CD14-positive monocyte (primary cell): ENCODE measurements at places on chromosomes 1 and 21.

DNA sequence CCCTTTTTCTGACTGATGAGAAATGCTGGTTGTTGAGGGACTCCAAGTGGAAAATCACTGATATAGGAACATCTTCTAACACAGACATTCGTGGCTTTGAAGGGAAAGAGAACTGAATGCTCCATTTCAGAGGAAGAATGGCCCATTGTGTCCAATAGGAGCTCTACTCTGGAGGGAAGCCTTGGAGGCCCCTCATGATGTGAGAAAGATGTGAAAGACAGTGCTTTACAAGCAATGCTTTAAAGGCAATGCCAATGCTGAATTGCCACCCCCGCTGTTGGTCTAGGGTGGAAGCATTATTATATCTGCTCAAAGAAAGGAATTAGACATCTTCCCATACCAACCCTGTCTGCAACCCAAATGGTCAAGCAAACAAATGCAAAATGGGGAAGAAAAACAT, 13.7 kb downstream of the NMNAT2 start:
- no peak for DNase-seq

DNA sequence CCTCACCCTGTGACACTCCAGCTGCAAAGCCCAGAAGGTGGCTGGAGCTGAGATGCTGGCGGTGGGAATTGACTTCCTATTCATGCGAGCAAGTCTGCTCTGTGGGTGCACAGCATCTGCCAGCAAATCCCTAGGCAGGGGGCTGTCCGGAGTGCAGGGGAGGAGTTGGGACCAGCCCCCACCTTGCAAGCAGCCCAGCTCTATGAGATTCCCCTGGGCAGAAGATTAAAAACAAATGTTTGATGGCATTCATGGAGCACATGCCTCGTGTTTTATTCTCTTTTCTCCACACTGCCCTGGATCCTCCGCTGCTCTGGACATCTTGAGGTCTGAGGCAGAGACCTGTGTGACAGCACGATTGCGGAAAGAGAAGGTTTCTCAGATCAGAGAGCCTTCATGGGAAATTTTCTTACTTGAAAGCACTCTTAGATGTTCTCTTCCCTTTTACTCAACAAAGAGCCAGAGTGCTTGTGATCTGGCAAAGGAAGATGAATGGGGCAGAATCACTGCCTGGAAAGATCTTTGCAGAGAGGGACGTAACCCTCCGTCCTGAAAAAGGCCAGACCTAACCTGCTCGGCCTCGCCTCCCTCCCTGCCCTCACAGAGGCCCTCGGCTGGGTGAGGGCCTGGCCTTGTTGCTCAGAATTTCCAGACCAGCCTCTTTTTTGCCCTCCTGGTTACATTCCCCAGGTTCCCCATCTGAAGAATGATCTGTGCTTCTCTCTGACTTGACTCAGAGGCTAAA, 597.1 kb downstream of the KIF26B start:
- DNase-seq: no peak

DNA sequence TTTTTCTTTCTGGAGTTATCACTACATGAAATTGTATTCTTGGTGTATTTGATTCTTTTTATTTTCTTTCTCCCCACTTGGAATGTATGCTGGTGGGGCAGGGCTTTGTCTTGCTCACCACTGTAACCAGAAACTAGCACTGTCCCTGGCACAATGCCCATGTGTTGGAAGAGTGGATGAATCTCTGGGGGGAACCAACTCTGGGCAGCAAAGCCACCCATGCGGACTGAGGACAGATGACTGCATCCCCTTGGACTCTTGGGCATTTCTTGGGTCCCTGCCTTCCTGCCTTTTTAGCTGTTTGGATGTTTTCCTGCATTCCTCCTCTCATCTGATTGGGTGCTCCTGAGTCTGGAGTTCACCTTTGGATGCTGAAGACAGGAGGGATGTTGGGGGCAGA, 6.1 kb downstream of the CYP4B1 start:
- DNase-seq: no peak

DNA sequence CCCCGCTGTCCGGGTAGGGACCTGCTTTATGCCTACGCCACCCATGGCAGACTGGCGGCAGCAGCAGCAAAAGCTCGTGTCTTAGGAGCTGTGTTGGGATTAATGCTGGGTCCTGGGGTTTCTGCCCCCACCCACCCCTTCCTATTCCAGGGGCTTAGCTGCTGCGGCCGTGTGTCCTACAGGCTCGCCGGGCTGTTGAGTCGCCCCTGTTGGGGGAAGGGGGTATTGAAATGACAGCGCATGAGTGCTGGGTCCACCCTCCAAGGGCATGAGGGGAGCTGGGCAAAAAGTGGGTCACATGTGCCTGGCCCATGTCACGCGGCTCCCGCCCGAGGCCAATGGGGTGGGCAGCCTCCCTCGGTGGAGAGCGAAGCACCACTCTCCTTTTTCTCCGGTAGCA, 118.3 kb upstream of the COL6A1 start:
- no peak for DNase-seq

GRCh38 chr1:4786055-4786454, 131.6 kb downstream of the AJAP1 start:
- DNase-seq: no peak

- no peak for DNase-seq
Observed at GRCh38 chr1:68112835-68113243, 62.4 kb upstream of the DIRAS3 start.
